Hepatocyte (in vitro differentiated cells): ENCODE measurements at places on chromosomes 13 and 19. TPM values are rescaled to one million over a fixed set of nuclear protein-coding genes. Genes with fewer than 3 reads are reported as not detected.

GRCh38 chr19:9009935-9010651 is at the start of gene MUC16:
MUC16 (minus strand) TSS chr19:9010409.
- H3K27ac ChIP-seq: no peak within 1 kb of the TSS
- no peaks in the 10 kb centered on the region for H3K36me3 ChIP-seq
- H3K27me3 ChIP-seq: no peaks in the 10 kb centered on the region
- H3K4me1 ChIP-seq: no peaks in the 10 kb centered on the region

DNA sequence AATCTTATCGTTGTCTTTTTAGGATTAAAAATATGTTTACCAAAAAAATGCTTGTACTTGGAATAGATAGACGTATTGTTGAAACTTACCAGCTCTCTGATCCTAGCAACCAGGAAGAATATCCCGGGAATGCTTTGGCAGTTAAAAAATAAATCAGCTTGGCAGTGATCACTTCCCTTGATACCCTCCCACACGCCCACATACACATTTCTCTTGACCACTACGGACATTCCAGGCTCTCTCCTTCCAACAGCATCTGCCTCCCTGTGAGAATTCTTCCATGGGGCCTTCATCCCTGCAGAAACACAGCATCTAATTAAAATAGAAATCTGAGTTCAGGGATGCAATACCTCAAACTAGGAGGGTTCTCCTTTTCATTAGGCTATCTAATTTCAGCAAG is 57.9 kb downstream of the THSD1 start:
- no peaks in the 10 kb centered on the region for H3K36me3 ChIP-seq
- no peak for DNase-seq
- H3K4me1 ChIP-seq: no peaks in the 10 kb centered on the region
- no peaks in the 10 kb centered on the region for H3K27me3 ChIP-seq
- no peak overlapping the region for H3K4me3 ChIP-seq
- no peak overlapping the region for H3K27ac ChIP-seq

- H3K4me1 ChIP-seq: no peaks in the 10 kb centered on the region
- no peaks in the 10 kb centered on the region for H3K36me3 ChIP-seq
- no peak within 1 kb of the TSS for H3K27ac ChIP-seq
Measured at GRCh38 chr19:45973553-45974338, at the start of gene NOVA2. NOVA2 (minus strand) TSS chr19:45973865; CDS start chr19:45973351, 514 bp downstream.

DNA sequence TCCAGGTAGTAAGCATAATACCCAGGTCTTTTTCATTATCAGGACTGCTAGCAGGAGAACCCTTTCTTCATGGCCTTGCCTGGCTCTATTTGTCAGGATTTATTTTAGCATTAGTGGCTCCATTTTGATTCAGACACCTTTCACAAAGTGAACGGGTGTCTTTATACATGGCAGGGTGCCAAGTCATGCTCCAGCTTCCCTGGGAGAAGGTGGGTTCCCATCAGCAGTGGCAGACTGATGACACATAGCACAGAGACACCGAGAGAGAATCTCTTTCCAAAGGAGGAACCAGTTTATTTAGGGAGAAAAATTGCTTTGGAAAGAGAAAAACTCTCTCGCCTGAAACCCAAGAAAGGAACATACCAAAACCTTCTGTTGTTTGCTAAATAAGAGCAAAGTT is 135.3 kb upstream of the TMTC4 start:
- no peak for DNase-seq
- no peak overlapping the region for H3K27ac ChIP-seq
- no peaks in the 10 kb centered on the region for H3K36me3 ChIP-seq
- H3K27me3 ChIP-seq: no peaks in the 10 kb centered on the region
- H3K4me3 ChIP-seq: no peak overlapping the region

- no peak overlapping the region for H3K27ac ChIP-seq
- DNase-seq: no peak
- H3K36me3 ChIP-seq: no peaks in the 10 kb centered on the region
- H3K4me3 ChIP-seq: no peak overlapping the region
- no peaks in the 10 kb centered on the region for H3K27me3 ChIP-seq
Measured at GRCh38 chr19:18993115-18993514, 40.2 kb downstream of the SUGP2 start.

GRCh38 chr19:41575998-41576397 is at the start of gene CEACAM21:
CEACAM21 (plus strand) TSS chr19:41576166; CDS start chr19:41576275, 109 bp downstream.
- no peak within 1 kb of the TSS for H3K27ac ChIP-seq
- H3K27me3 ChIP-seq: no peaks in the 10 kb centered on the region
- no peak for DNase-seq

DNA sequence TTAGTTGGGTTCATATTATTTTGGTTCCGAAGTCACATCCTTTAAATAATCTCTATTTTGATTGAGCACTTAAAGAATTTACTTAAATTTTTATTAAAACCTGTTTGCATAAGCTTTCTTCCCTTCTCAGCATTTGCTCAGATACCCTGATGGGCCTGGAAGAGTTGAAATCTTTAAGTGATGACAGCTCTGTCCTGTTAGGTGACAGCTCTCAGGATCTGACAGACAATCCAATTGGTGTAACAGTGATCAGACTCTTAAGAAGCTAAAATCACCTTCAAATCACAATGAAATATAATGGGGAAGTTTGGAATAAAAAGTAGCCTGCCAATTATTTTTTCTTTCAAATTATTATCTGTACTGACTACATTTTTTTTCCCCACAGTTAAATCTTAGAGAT is 284.4 kb downstream of the LMO7 start:
- H3K4me1 ChIP-seq: no peaks in the 10 kb centered on the region
- no peak overlapping the region for H3K4me3 ChIP-seq
- no peaks in the 10 kb centered on the region for H3K27me3 ChIP-seq
- no peak for DNase-seq

DNA sequence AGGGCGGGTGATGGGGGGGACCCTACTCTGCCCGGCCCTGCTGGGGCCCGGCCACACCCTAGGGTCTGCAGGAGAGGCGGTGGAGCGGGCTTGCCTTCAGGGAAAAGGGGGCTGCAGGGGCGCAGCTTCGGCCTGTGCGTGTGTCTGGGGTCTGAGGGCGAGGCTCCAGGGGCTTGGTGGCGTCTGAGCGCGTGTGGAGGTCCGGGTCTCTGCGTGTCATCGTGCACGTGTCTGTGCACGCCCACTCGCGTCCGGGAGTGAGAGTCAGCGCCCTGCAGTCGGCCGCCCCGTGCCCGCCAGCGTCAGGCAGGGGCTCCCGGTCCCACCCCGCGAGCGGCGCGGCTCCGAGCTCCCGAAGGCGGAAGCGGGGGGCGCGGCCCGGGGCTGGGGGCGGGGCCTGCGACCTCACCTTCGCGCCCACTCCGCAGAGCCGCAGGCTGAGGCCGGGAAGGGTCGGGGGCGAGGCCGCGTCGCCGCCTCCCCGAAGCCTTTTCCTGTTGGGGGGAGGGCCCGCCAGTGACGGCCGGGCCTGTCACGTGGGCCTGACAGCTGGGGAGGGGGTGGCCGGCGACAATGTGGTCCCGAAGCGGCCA is at the start of gene ARHGAP45:
ARHGAP45 (plus strand) TSS at position 420 of the 593 bp plus-strand sequence. CDS start 239 bp downstream, outside the sequence.
- DNase-seq: peak; percentile 63
- no peak within 1 kb of the TSS for H3K4me3 ChIP-seq
- H3K36me3 ChIP-seq: no peaks in the 10 kb centered on the region

- no peak overlapping the region for H3K4me3 ChIP-seq
- H3K4me1 ChIP-seq: peaks cover 16% of the 10 kb centered on the region
- DNase-seq: peak; percentile 45
- no peak overlapping the region for H3K27ac ChIP-seq
- peaks cover 14% of the 10 kb centered on the region for H3K27me3 ChIP-seq
Measured at GRCh38 chr13:25752957-25753551, 298.8 kb downstream of the SHISA2 start.

GRCh38 chr13:53126841-53127245 is 98.2 kb downstream of the OLFM4 start:
- H3K4me3 ChIP-seq: no peak overlapping the region
- H3K4me1 ChIP-seq: no peaks in the 10 kb centered on the region
- H3K36me3 ChIP-seq: no peaks in the 10 kb centered on the region
- H3K27me3 ChIP-seq: no peaks in the 10 kb centered on the region
- no peak overlapping the region for H3K27ac ChIP-seq
- DNase-seq: no peak

GRCh38 chr13:29956853-29957252 is 106.4 kb upstream of the UBL3 start:
- H3K4me1 ChIP-seq: no peaks in the 10 kb centered on the region
- H3K27me3 ChIP-seq: no peaks in the 10 kb centered on the region
- no peak overlapping the region for H3K27ac ChIP-seq
- H3K4me3 ChIP-seq: no peak overlapping the region
- no peak for DNase-seq

DNA sequence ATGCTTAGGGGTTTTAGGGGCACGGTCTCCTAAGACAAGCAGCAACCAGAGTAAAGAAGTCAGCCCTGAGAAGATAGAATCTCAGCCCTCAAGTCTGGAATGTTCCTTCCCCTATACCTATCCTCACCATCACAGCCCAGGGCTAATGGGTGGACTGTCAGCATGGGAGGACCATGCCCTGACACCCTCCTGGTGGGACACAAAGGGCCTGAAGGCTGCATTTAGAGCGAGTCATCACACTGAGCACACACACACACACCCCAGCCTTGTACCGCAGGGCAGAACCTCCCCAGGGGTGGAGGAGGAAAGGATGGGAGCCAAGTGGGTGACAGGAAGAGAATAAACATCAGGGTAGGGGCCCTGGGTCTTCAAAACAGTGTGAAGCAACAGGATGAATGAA is 174.8 kb upstream of the SERP2 start:
- H3K27ac ChIP-seq: peak overlapping the region; percentile 9
- H3K36me3 ChIP-seq: no peaks in the 10 kb centered on the region
- no peak for DNase-seq
- H3K4me3 ChIP-seq: no peak overlapping the region

GRCh38 chr13:52827839-52828238 is 20.6 kb downstream of the PCDH8 start:
- H3K27me3 ChIP-seq: no peaks in the 10 kb centered on the region
- H3K4me3 ChIP-seq: no peak overlapping the region
- H3K4me1 ChIP-seq: no peaks in the 10 kb centered on the region
- no peak overlapping the region for H3K27ac ChIP-seq
- no peak for DNase-seq

GRCh38 chr19:3458229-3459088 is 21.9 kb downstream of the SMIM24 start:
- no peak overlapping the region for H3K4me3 ChIP-seq
- H3K27ac ChIP-seq: peak overlapping the region; percentile 87
- peaks cover 34% of the 10 kb centered on the region for H3K4me1 ChIP-seq
- H3K27me3 ChIP-seq: peaks cover 10% of the 10 kb centered on the region
- peak; percentile 48 for DNase-seq

DNA sequence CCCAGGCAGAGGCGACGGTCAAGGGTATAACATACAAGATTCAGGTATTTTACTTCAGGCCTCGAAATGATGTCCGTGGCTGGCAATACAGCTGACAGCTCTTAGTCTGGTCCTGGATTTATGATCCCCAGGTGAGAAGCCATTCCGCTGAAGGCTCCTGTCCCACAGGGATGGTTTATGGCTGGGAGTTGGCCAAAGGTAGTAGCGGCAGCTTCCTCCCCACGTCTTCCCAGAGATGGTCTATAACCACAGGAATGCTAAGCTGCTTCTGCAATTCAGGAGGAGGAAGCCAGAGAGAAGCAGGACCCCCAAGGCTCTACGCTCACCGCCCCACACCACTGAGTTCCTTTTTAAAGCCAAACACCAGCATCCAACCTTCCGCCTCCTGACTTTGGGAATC is 27.1 kb downstream of the OLFM2 start:
- H3K27me3 ChIP-seq: peaks cover 26% of the 10 kb centered on the region
- H3K4me3 ChIP-seq: no peak overlapping the region
- DNase-seq: no peak
- no peak overlapping the region for H3K27ac ChIP-seq

- H3K4me1 ChIP-seq: no peaks in the 10 kb centered on the region
- H3K36me3 ChIP-seq: no peaks in the 10 kb centered on the region
- no peak overlapping the region for H3K27ac ChIP-seq
- DNase-seq: no peak
- H3K27me3 ChIP-seq: no peaks in the 10 kb centered on the region
Measured at GRCh38 chr13:92767468-92767867, 459.1 kb upstream of the GPC6 start.

DNA sequence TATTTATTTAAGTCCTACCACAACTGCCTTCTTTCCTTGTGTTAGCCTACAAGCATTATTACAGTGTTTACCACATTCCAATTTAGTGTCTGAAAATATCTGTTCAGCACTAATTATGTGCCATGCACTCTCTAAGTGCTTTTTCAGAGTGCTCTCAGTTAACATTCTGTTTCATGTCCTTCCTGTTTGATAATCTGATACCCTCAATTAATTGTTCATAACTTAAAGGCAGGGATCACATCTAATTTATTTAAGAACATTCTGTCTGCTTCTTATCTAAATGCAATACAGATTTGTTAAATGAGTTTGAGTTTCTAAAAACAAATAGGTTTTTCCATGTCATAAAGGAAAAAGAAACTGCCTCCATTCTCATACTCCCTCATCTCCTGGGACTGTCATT is 649.6 kb upstream of the ATXN8OS start:
- no peak overlapping the region for H3K27ac ChIP-seq
- no peak overlapping the region for H3K4me3 ChIP-seq
- DNase-seq: no peak
- no peaks in the 10 kb centered on the region for H3K27me3 ChIP-seq
- H3K36me3 ChIP-seq: no peaks in the 10 kb centered on the region

DNA sequence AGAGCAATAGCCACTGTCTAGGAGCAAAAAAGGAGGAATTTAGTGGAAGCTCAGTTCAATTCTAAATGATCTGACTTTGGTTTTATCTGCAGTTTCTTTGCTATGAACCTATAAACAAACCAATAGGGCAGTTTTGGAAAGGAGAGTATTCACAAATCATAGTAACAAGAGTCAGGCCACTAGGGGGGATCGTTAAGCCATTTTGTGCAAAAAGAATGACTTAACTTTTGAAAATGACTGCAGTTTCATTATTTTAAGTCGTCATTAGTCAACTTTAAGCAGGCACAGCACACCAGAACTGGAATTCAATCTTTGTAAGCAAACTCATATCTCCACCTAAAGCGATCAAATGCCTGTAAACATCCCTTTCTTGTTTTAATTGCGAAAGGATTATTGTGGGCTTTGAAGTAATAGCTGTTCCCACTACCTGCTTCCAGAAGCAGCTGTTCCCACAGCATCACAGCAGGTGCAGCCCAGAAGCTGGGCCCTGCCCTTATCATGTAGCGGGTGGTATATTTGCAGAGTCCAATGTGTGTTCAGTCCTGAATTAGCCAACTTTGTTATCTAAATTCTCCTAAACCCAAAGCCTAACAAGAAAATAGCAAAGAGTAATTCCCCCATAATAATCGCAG is 51.5 kb downstream of the SOX21 start:
- H3K36me3 ChIP-seq: no peaks in the 10 kb centered on the region
- peaks cover 45% of the 10 kb centered on the region for H3K27me3 ChIP-seq
- no peak for DNase-seq
- H3K4me3 ChIP-seq: no peak overlapping the region
- H3K27ac ChIP-seq: no peak overlapping the region
- H3K4me1 ChIP-seq: peaks cover 16% of the 10 kb centered on the region

- H3K36me3 ChIP-seq: no peaks in the 10 kb centered on the region
- no peaks in the 10 kb centered on the region for H3K27me3 ChIP-seq
- DNase-seq: no peak
- H3K4me3 ChIP-seq: peak overlapping the region; percentile 38
- H3K27ac ChIP-seq: peak overlapping the region; percentile 96
- no peaks in the 10 kb centered on the region for H3K4me1 ChIP-seq
Measured at GRCh38 chr13:42039457-42039945, 8.9 kb upstream of the DGKH start.

GRCh38 chr13:30742901-30743300 is 7.6 kb downstream of the ALOX5AP start:
- no peak overlapping the region for H3K4me3 ChIP-seq
- H3K27me3 ChIP-seq: no peaks in the 10 kb centered on the region
- peak overlapping the region; percentile 67 for H3K27ac ChIP-seq
- no peak for DNase-seq

The EEF1AKMT1 gene
- total RNA-seq: 9.2 TPM in 2 replicates

The PNMA8C gene
- total RNA-seq: 0.27 TPM in 1 of 2 replicates, not detected in the other

The LSM7 gene
- total RNA-seq: 162 and 190 TPM in 2 replicates

The TTYH1 gene
- 7.0 and 7.1 TPM in 2 replicates for total RNA-seq

The GPC5 gene
- total RNA-seq: 5.4 and 8.7 TPM in 2 replicates

The CYP2A7 gene
- total RNA-seq: not detected in 2 replicates

The LIM2 gene
- total RNA-seq: not detected in 2 replicates

The MBNL2 gene
- 96.8 and 97.9 TPM in 2 replicates for total RNA-seq

The VSTM2B gene
- 0.47 and 1.2 TPM in 2 replicates for total RNA-seq

The LRG1 gene
- 5.4 and 6.3 TPM in 2 replicates for total RNA-seq

The RBM26 gene
- total RNA-seq: 38.8 and 45.9 TPM in 2 replicates
